Kidney tubule cell (primary cell): ENCODE measurements at places on chromosomes 2 and 18.
A peak's percentile ranks its signal among the peaks of the same experiment; 100 is the strongest.

DNA sequence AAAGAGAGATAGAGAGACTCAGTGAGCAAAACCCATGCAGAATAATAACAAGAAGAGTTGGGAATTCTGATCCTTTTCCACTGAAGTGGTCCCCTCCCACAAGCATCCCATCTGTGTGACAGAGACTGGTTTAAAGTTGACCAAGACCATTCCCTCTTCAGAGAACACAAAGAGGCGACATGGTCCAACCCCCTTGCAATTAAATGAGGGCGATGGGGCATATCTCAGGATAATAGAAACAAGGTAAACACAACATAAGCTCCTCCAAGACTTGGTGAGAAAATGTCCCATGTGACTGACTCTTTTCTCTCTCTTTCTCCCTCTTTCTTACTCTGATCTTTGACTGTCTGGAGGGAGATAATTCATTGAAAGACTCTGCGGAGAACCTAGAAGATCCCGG is 526.7 kb downstream of the SOX11 start:
- no peak for DNase-seq

- no peak for DNase-seq
Observed at GRCh38 chr18:3410273-3410672, 39.7 kb upstream of the TGIF1 start.

DNA sequence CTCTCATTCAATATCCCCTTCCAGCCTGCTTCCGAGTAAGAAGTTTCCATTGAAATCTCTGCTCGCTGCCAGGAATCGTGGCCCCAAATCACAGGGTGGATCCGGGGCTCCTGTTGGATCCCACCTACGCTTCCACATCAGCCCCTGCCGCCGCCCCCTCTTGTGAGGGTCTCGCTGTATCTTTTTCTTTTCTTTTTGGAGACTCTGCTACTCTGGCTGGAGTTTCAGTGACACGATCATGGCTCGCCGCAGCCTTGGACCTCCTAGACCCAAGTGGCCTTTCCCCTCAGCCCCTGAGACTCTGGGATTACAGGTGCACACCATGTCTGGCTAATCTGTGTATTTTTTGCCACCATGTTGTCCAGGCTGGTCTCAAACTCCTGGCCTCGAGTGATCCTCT is 246.8 kb upstream of the PXDN start:
- no peak for DNase-seq

DNA sequence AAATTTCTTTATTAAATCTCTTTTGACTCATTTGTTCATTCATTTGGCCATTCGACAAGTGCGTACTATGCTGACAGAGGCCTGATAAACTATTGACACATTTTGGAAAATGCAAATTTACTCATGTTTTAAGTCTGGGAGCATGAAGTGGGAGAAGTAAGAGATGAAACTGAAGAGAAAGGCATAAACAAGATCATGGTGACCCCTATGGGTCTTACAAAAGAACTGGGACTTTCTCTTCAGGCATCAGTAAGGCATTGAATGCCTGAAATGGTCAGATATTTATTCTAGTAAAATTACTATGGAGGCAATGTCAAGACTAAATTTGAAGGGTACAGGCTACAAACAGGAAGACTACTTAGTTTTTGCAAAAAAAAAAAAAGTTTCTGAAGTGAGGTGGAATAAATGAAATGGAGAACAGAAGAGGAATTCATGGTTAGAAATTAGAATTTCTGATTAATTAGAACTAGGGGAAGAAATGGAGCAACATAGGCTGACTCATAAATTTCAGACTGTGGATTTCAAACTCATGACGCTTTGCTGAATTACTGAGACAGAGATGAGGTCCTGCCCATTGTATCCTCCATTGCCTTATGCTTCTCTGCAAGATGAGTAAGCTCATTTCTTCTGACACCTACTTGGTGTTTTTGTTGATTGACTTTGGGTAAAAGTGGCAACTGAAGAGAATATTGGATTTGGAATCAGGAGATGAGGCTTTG is 32.7 kb downstream of the VSNL1 start:
- DNase-seq: peak; percentile 26

DNA sequence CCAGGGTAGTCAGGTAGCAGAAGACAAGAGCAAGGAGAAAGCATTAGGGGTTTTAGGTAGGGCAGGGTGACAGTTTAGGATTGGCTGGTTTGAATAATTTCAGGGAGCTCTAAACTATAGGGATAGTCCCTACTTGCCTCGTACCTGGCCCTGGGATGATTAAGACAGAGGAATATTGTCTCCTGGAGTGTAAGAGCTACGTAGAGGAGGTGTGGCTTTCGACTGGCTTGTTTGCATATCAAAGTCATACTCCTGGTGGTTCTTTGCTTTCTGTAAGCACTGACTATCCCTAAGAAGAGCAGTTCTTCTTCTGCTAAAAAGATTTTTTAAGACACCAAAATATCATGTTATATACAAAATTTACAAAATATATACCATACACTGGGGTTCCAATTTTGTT is 1867.4 kb downstream of the SUCLG1 start:
- no peak for DNase-seq

GRCh38 chr2:174059884-174060244 is 94.7 kb upstream of the SP3 start:
- peak; percentile 25 for DNase-seq

GRCh38 chr2:45178359-45178758 is 169.1 kb upstream of the SIX2 start:
- no peak for DNase-seq

GRCh38 chr2:1798785-1799144 is 54.5 kb upstream of the PXDN start:
- no peak for DNase-seq

- DNase-seq: no peak
Observed at GRCh38 chr18:37900326-37900725, 334.7 kb upstream of the CELF4 start.

- peak; percentile 76 for DNase-seq
Observed at GRCh38 chr18:76686737-76687231, 135.6 kb upstream of the ZNF236 start.

DNA sequence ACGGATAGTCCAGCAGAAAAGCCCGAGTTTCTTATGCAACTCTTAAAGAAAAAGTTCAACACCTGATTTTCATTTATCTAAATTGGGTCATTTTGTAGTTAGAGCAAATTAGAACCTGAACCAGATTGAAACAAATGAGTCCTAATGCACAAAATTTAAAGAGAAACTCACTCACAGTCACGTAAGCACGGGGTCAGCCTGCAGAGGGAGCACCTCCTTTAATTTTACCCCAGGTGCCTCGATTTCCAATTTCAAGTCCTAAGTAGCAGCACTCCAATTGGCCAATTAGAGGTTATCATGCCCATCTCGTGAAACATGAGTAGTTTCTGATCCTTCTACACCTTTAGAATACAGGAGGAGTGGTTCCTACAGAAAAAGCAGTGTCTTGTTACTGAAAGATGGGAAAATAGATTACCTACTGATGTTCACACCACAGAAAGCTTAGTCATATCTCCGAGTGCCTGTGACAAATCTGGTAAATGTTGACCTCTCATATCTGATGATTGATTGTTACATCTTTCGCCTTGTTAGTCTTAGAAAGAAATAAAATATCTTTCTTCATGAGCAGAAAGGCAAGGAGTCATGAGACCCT is 1929.8 kb upstream of the LRRTM1 start:
- no peak for DNase-seq
